Left kidney (tissue), 8 donors: ENCODE measurements at places on chromosomes 5 and 9. TPM values are rescaled to one million over a fixed set of nuclear protein-coding genes. Genes with fewer than 3 reads are reported as not detected.
A peak's percentile ranks its signal among the peaks of the same experiment; 100 is the strongest.

- no peak for DNase-seq
Measured at GRCh38 chr5:127885176-127885575, 182.0 kb downstream of the CCDC192 start.

DNA sequence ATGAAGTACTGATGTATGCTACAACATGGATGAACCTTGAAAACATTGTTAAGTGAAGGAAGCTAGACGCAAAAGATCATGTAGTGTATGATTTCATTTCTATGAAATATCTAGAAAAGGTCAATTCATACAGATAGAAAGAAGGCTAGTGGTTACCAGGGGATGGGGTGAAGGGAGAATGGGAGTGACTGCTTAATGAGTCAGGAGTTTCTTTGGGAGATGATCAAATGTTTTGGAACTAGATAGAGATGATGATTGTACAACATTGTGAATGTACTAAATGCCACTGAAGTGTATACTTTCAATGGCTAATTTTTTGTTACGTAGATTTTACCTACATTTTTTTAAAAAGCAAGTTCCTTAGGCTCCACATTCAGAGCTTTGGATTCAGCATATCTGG lies 14.9 kb upstream of the DELE1 start:
- no peak for DNase-seq

DNA sequence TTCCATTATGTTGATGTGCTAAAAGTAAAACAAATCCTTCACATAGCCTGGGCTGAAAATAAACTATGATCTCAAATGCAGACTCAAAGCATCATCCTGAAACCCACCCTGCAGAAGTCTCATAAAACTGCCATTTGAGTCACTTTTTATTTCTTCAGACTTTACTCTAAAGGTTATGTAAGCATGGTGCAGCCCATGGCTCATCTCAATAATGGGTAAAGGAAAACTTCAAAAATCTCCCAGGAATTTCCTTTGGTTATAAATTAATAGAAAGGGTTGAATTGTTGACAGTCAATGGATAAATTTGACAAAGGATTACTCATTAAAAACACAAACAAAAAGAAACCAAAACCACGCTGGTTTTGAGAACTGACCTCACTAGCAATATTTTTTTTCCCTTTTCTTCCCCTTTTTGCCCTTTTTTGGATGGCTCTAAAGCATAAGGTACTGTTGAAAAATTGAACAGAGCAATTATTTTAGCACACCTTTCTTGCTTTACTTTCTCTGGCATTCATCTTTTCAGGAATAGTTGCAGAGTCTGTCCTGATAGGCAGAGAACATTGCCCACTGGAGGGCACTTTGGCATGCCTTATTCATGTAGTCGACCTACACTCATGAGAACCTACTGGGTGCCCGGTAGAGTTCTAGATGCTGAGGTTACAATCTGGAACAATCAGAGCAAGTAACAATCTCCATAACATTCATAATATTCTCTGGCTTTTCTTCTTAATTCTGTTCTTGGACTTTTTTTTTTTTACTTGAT lies 191.4 kb downstream of the TMEM167A start:
- DNase-seq = peak; percentile 60

- DNase-seq = peak; percentile 47
Measured at GRCh38 chr9:91714020-91714806, 235.8 kb downstream of the ROR2 start.

- no peak for DNase-seq
Measured at GRCh38 chr5:113005454-113005853, 28.9 kb downstream of the DCP2 start.

DNA sequence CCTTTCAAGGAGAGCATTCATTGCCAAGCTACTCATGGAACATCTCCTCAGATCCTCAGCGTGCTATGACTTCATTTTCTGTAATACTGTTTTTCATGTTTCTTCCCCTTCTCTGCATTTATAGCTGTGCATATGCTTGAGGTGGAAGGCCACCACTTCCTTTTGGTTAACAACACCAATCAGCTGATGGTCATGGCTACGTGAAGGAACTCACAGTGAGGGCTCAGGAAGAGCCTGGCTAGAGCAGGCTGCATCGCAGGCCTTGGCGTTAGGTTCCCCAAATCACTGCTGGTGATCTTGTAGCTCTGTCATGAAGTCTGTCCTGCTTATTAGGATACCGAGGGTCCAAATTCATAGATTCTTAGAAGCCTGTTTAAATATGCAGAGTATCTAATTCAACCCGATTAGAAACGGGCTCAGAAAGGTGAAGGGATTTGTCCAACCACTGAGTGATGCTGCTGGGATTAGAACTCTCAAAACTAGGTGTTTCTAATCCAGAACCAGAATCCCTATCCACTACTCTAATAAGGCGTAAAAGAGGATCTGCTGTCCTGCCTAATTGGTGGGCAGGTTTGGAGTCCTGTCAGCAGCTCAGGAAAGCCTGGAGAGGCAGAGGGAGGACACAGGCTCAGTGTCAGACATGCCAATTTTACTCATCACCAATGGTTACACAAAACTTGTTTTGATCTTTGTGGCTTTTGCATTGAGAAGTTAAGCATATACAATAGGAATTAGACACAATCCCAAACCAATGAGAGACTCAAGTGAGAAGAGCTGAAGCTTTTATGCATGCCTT lies 7.5 kb downstream of the SYK start:
- DNase-seq = no peak

- no peak for DNase-seq
Measured at GRCh38 chr9:92501671-92502393, 19.5 kb upstream of the ASPN start.

DNA sequence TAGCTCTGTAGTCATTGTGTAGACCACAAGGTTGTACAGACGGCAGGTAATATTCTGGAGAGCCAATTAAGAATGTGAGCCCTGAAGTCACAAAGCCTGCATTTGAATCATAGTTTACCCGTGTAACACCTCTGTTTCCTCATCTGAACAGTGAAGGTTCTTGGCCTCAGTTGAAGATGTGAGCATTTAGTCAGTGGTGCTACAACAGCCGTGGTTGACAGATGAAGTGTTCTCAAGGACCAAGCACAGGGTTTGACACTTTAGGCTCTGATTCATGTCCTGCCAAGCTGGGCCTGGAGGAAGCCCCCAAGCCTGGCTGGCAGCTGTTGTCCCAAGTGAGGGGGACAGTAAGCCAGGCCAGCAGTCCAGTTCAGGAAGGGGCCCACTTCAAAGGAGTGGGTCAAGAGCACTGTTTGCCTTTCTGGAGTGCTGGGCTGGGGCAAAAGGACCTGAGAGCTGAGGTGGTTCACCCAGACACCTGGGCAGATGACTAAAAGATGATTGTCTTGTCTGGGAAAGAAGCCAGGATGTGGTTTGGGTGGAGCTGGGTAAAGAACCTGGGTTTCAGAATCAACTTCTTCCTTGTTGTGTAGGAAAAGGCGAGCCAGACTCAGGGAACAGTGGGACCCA lies 20.7 kb downstream of the FAXDC2 start:
- no peak for DNase-seq

DNA sequence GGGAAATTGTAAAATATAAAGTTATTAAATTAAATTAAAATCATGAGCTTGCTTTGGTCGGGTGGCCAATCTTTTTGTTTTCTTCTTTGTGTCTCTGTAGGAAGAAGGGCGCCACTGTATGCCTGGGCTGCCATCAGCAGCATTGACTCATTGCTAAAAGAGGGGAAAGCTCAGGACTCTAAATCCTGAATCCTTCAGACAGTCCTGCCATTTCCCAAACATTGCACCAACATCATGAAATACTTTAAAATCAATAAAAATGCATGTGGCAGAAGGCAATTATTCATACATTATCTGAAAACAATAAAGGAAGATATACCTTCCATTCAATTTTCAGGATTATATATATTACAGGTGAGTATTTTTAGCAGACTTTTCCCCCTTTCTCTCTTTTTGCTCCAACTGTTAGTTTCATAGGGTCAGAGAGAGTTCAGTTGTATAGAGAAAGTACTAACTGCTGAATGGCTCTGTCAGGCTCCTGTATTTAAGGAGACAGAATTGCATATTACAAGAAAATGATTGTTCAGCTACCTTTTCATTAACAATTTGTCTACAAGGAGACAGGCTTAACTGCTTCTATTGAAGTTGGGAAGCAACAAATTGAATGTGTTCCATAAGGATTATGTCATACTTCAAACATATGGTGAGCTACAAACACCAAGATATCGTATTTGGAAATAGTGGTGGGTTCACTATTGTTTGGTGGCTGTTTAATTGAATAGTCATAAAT lies 95.7 kb downstream of the ATPSCKMT start:
- no peak for DNase-seq

GRCh38 chr5:143619040-143619439 lies 192.9 kb upstream of the HMHB1 start:
- no peak for DNase-seq

- DNase-seq = no peak
Measured at GRCh38 chr5:170226661-170227060, 6.1 kb upstream of the C5orf58 start.

- DNase-seq = no peak
Measured at GRCh38 chr5:120942596-120943350, 478.7 kb downstream of the PRR16 start.

GRCh38 chr9:88721495-88722279 lies 186.7 kb downstream of the NXNL2 start:
- DNase-seq = no peak

GRCh38 chr5:145619806-145620310 lies 215.3 kb downstream of the PRELID2 start:
- DNase-seq = no peak

GLT6D1 gene
- polyA plus RNA-seq = not detected

OR1L4 gene
- polyA plus RNA-seq = not detected

TLX3 gene
- polyA plus RNA-seq = not detected

LOX gene
- 40.5 TPM for polyA plus RNA-seq

ACOT12 gene
- polyA plus RNA-seq = 1.2 TPM

CLIC3 gene
- not detected for polyA plus RNA-seq

SLC46A2 gene
- 0.12 TPM for polyA plus RNA-seq

FOXE1 gene
- polyA plus RNA-seq = not detected
